ENCODE measurements at places on chromosomes 13 and 19.

DNA sequence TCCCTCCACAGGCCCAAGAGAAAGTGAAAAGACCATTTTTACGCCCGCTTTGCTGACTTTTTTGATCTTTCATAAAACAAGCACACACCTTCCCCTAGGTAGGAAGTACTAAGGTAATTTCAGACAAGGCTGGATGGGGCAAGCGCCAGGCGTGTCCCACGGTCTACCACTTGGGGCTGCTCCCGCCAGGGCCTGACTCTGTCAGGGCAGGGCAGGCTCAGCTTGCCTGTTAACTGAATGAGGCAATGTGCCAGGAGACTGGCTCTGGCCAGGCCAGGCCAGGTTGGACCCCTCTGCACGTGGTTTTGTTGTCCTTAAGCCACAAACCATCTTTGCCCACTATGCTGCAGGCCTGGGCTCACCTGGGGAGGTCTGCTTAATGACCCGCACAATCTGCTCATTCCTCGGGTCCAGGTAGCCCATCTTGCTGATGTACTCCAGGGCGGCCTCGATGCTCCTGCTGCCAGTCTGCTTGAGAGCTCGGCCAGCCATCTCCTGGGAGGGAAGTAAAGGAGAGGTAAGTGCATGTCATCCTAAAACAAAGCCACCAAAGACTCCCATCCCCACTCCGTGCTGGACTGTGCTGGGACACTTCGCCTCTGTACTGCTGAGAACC, 70.4 kb downstream of the LATS2 start:
- DNase-seq: no peak

DNA sequence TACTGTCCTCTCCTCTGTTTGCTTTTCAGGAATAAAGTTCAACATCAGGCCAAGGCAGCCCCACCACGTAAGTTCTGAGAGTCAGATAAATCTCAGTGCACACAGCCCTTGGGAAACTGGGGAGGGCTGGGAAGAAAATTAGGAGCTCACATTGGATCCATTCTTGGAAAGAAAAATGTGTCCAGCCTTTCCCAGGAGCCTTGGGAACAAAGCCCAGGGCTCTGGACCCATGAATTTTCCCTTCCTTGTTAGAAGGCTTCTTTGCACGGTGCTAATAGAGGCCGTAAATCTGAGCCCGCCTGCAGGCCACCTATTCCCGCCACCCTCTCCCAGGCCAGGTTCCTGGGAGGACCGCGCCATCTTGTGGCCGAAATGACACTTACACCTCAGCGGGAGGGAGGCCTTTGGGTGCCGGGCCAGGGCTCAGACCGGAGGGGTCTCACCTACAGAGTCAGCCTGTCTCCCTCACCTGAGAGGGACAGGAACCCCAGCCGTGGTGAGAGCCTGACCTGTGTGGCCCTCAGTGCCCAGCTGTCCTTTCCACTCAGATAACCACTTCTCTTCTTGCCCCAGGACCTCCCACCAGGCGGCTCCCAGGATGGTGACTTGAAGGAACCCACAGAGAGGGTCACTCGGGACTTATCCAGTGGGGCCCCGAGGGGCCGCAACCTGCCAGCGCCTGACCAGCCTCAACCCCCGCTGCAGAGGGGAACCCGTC, 25.1 kb upstream of the KCTD15 start:
- DNase-seq: peak; percentile 44

GRCh38 chr13:113663934-113664333, 3.1 kb upstream of the GRK1 start:
- no peak for DNase-seq

DNA sequence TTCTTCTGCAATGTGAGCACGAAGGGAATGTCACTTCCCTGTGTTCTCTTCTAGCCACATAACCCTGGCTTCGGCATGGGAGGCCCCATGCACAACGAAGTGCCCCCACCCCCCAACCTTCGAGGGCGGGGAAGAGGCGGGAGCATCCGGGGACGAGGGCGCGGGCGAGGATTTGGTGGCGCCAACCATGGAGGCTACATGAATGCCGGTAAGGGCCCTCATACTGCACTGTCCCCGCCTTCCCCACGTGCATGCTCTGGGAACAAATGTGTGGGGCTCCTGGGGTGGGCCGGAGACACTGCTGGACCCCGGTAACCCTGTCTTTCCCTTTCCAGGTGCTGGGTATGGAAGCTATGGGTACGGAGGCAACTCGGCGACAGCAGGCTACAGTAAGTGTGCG, 17.7 kb upstream of the QTRT1 start:
- DNase-seq: no peak

GRCh38 chr13:77196052-77196618, 130.8 kb downstream of the MYCBP2 start:
- DNase-seq: no peak

- no peak for DNase-seq
These were observed 305.0 kb downstream of the EFNB2 start for GRCh38 chr13:106230450-106230849.

GRCh38 chr19:10544242-10544752, 593 bp downstream of the ATG4D start:
- no peak for DNase-seq

DNA sequence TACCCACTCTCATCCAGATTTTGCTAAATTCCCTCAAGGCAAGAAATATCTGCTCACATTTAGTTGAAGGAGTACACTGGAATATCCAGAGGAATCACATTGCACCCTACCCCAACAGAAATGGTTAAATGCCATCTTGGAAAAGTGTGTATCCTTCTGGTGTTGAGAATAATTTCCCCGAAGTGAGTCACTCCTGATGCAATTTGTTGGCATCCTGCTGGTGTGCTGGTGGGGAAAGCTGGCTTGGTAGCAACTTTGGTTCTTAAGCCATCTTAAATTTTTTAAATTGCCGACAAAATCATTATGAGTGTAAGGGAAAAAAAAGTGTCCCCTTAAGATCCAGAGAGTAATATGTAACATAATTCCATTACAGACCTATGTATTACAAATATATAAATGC, 337.3 kb upstream of the DACH1 start:
- DNase-seq: no peak

DNA sequence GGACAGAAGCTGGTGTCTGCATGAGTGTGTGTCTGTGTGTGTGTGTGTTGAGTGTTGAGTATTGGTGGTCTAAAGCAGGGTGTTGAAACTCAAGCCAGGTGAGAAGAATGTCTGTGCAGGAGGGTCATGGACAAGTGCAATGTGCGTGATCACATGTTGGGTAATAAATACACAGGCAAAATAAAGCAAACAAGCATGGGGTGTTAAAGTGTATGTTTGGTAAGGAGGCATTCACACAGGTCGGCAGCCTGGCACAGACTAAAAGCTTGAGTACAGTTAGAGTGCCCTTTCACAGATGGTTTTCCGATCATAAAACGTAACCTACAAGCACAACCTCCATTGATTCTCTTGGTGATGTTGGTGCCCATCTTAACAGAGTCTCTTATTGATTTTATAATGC, 476.9 kb upstream of the KLHL1 start:
- DNase-seq: no peak

- DNase-seq: no peak
These were observed 8.8 kb upstream of the CPB2 start for GRCh38 chr13:46113596-46113995.

DNA sequence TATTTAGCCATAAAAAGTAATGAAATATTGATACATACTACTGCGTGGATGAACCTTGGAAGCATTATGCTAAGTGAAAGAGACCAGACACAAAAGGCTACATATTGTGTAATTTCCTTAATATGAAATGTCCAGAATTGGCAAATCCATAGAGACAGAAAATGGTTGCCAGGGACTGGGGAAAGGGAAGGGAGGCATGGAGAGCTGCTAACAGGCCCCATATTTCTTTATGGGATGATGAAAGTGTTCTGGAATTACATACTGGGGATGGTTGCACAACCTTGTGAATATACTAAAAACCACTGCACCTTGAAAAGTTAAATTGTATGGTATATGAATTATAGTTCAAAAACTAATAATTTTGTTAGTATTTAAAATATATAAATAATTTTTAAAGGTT, 3.6 kb downstream of the IFT88 start:
- DNase-seq: no peak

DNA sequence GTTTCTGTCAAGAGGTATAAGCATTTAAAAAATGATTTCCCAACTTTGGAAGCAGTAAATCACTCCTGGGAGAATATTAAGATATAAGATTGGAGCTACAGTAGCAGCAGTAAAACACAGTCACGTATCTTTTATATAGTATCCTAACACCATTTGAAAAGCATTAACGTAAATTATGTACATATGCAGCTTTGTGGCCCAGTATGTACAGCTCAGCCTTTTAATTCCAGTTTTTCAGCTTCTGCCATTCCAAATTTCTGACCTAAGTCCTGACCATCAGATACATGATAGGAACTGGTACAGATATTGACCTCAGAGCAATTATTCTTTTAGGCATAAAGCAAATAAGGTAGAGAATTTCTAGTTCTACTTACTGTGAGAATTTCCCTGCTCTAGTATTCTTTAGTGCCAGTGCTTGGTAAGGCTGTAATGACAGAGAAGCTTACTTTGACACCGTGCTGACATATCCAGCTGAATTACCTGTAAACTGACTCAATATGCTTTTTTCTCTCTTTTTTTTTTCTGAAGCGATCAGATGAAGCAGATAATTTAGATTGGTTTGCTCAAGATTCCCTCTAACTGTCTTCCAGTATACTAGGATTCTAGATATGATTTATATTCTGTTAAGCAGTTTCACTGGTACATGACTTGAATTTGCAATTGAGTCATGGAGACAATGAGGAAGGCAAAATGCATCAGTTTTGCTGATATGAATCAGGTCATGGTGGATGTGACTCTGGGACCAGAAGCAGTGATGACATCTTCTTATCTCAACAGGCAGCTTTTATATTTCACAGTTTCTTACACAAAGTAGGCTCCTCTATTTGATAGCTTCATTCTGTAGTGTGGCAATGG, 703.6 kb downstream of the SLITRK6 start:
- no peak for DNase-seq

DNA sequence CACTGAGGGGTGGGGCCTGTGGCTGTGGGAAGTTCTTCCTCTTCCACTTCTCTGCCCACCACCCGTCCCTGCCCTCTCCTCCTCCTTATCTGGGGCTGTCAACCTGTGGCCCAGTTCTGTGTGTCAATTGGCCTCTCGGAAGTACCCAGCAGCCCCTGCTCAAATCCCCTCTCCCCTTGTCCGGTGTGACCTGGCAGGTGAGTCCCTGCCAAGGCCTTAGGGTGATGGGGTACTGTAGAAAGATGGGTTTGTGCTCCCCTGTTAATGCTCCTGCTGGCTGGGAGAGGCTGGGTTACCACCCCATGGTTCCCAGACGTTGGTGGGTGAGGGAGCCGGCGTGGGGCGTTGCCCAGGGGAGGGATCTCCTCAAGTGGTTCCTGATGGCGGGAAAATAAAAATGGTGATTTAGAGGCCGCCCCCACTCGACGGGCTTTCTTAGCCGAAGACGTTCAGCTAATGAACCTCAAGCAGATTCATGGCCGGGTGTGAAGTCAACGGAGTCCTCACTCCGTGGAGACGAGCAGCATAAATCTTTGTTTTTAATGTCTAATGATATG, 141.2 kb downstream of the URI1 start:
- no peak for DNase-seq

DNA sequence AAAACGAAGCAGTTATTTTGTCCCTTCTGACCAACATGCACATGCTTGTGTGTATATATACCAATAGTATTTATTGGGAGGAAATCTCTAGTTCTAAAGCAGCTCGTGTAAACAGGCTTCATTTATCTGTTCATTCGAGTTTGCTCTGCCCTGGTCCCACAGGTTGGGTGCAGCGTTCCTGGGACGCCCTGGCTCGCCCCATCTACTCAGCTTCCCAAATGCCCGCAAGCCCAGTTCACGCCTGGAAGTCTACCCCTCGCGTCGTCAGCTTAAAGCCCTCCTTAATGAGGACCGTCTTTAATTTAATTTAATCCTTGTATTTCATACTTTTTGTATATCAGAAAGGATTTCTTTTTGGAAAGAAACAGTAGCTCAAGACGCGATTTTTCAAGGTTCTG, 604 bp downstream of the THSD1 start:
- no peak for DNase-seq

GRCh38 chr13:35699825-35700510, 223.5 kb upstream of the MAB21L1 start:
- DNase-seq: no peak

- no peak for DNase-seq
These were observed 296.6 kb downstream of the RFC3 start for GRCh38 chr13:34114581-34114980.

DNA sequence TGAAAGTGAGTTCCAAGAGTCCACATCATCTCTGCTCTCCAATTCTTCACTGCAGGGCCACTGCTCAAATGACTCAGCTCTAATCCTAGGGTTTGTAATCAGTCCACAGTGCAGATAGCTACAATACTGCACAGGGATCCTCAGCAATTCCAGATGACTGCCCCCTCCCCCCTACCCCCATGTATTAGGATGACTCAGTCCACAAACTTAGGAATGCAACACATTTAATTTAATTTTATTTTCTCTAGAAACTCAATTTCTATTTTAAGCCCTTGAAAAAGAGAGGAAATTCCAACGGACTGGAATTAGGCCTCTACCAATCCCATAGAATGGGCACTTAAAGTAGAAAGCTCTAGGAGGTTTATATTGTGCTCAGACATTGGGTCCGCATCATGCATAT, 173.8 kb upstream of the SOX21 start:
- no peak for DNase-seq

- DNase-seq: peak; percentile 90
These were observed at the start of gene ZNF431 for GRCh38 chr19:21141787-21142464. Gene ZNF431 (plus strand): TSS chr19:21142040. CDS start chr19:21142184, 144 bp downstream.

GRCh38 chr13:39462428-39462827, 140.6 kb downstream of the LHFPL6 start:
- no peak for DNase-seq

GRCh38 chr19:5218963-5219530, 121.6 kb downstream of the PTPRS start:
- DNase-seq: no peak

DNA sequence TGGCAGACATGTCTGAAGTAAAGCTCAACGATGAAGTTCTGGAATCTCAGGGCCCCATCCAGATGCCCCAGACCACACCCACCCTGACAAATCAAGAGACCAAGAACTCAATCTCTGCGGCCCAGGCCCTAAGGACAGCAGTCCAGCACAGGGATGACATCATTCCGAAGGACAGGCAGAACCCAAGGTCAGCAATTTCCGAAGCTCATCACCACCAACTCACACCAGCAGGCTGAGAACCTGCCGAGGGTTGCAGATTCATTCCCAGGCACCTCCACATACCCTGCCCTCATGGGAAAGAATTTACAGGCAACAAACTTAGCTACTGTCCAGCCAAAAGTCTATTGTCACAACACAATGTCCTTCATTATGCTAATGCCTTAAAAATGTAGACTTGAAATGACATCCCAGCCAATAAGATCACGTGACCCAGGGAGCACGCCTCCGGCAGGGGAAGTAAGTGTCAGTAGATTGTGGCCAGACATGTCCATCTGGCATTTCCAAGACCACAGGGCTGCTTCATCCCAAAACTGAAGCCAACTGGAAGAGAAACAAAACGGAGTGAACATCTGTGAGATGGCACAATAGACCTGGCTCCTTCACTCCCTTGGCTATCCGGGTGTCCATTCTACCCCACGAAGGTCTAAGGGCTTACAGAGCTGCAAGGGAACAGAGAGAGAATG, 98.8 kb downstream of the CRYL1 start:
- no peak for DNase-seq

- no peak for DNase-seq
These were observed 42.3 kb downstream of the SUGP2 start for GRCh38 chr19:18991006-18991405.

All from NCI-H510A (cell line).